IgD-negative memory B cell (primary cell): ENCODE measurements at places on chromosomes 1 and 21. TPM values are rescaled to one million over a fixed set of nuclear protein-coding genes. Genes with fewer than 3 reads are reported as not detected.

Gene TMEM52
- not detected for polyA plus RNA-seq

Gene CEP85
- polyA plus RNA-seq = 6.6 TPM

Gene RPAP2
- polyA plus RNA-seq = 23.0 TPM

Gene E2F2
- 2.2 TPM for polyA plus RNA-seq

Gene MANEAL
- polyA plus RNA-seq = 2.7 TPM

Gene HSD3B1
- polyA plus RNA-seq = not detected

Gene MYOG
- not detected for polyA plus RNA-seq

Gene SNRPE
- 196 TPM for polyA plus RNA-seq

Gene SELL
- polyA plus RNA-seq = 1,261 TPM

Gene DNAJC16
- 9.9 TPM for polyA plus RNA-seq

Gene NUF2
- 1.2 TPM for polyA plus RNA-seq

Gene MARK1
- polyA plus RNA-seq = 0.51 TPM

Gene OR2T33
- polyA plus RNA-seq = not detected
